ENCODE measurements at places on chromosomes 1 and 21. TPM values are rescaled to one million over a fixed set of nuclear protein-coding genes. Genes with fewer than 3 reads are reported as not detected.

- DNase-seq, result peak; percentile 79
These were observed 12.3 kb upstream of the LRRC8D start for GRCh38 chr1:89808441-89809117.

GRCh38 chr1:207172885-207173284, 68.9 kb downstream of the C4BPA start:
- no peak for DNase-seq

The ST6GALNAC3 gene
- 16.0 TPM for total RNA-seq

The ARHGEF16 gene
- 35.6 TPM for total RNA-seq

DNA sequence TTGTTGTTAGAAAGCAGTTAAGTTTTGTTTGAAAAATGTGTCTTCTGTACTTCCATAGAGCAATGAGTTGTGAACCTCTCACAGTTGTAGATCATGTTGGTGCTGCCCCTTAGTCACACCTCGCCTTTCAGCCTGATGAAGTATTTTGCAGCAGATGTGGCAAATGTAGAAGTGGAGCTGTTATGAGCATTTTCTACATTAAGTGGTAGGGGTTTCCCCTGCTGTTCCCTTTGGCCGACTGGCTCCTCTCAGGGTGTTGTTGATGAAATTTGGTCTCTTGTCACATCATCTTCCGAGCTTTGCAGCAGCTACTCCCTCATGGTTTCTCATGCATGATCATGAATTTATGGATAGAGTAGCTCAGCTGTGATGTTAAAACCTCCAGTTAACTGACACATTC, 33.6 kb upstream of the DENND1B start:
- no peak for DNase-seq

All from Caco-2 (cell line).